ENCODE measurements at places on chromosomes 12 and 14.

GRCh38 chr14:24428628-24429394 is 657 bp downstream of the CBLN3 start:
- DNase-seq = peak; percentile 30

DNA sequence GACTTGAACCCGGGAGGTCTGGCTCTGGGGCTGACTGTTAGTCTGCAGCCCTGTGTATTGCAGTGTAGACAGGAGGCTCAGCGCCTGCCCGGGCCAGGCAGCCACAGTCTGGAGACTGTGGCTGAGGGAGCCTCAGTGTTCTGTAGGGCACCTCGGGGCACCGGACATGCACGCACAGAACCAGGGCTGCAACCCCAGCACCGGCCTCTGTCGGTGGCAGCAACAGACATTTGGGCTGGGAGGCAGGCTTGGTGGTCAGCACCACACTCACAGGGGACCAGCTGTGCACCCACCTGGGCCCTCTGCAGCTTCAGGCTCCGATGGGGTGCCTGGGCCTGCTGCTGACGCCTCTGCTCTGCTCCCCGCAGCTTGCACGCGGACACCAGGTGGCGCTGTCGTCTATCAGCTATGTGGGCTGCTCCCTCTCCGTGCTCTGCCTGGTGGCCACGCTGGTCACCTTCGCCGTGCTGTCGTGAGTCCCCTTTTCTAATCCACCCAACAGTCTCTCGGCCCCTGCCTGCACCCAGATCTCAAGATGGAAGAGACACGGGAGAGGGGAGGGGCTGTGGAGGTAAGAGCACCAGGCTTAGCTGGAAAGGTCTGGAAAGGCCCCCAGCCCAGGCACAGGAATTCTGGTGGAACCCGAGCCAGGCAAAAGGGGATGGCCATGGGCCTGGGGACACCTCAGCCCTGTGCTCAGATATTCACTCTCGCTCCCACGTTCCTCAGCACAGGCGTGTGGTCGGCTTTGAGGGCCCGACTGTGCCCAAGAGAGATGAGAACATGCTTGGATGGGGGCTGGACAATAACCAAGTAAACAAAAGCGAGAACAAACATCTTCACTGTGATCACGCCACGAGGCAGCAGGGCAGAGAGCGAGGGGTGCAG is 151.0 kb downstream of the ADGRD1 start:
- peak; percentile 87 for DNase-seq

GRCh38 chr12:68905733-68906132 is 27.2 kb downstream of the CPM start:
- no peak for DNase-seq

GRCh38 chr12:20205854-20206253 is 162.5 kb upstream of the PDE3A start:
- DNase-seq = no peak

GRCh38 chr12:1912580-1913376 is 5.7 kb downstream of the CACNA2D4 start:
- peak; percentile 5 for DNase-seq

DNA sequence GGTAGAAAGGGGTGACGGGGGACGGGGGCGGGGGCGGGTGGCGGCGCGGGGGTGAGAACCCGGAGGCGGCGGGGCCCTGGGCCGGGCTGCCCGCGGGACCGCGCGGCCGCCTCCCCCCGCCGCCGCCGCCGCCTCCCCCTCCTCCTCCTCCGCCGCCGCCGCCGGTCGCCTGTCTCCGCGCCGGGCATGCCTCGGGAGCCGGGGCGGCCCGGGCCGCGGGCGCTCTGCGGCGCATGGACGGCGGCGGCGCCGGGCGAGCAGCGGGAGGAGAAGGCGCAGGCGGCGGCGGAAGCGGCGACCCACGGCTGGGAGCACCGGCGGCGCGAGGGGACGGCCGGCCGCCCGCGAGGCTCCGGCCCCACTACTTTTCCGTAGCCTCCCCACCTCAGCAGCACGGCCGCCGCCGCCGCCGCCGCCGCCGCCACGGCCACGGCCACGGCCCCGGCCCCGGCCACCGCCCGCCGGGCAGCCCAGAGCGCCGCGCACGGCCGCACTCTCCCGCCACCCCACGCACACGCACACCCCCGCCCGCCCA is at the start of gene NPAS3:
NPAS3 (plus strand) TSS at position 161 of the 535 bp plus-strand sequence.
- DNase-seq = peak; percentile 59

DNA sequence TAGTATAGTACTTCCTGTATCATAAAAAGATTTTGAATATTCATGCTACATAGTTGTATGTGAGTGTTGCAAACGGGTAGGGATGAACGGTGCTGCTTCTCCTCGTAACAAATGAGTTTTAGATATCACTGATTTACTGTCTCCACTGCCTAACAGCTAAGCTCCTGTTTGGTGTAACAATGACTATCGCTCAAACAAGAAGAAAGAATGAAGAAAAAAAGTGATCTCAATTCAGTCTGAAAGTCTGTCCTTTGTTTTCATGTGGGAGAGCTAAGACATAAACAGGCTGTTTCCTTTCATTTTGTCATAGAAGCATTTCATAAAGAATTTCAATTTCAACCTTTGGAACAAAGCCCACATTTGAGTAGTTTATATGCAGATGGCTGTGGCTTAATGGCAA is 26.1 kb upstream of the RTRAF start:
- no peak for DNase-seq

GRCh38 chr12:31008961-31009840 is 64.5 kb upstream of the DDX11 start:
- no peak for DNase-seq

GRCh38 chr12:39443929-39444209 is 949 bp upstream of the KIF21A start:
- DNase-seq = no peak

DNA sequence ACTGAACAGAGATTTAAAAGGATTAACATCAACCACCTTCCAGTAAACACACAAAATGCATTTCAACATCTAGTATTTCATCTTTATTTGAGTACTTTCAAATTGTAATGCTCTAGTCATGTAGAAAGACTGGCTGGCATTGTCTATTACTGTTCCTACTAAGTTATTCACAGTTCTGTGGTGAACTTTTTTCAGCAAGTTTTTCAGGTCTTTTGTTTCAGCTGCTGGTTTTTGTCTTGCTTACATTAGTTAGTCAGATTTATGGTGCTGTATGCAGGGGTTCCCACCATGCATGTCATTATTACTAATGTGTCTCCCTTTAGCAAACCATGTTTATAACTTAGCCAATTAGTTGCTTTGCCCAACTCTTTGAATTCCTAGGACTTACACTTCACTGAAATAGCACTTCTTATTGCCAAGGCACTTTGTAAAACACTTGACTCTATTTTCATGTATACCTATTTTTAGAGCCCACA is 253.4 kb upstream of the KITLG start:
- no peak for DNase-seq

- no peak for DNase-seq
These were observed 2.8 kb downstream of the MBIP start for GRCh38 chr14:36317650-36318049.

- no peak for DNase-seq
These were observed 14.2 kb downstream of the HMGA2 start for GRCh38 chr12:65838330-65838976.

DNA sequence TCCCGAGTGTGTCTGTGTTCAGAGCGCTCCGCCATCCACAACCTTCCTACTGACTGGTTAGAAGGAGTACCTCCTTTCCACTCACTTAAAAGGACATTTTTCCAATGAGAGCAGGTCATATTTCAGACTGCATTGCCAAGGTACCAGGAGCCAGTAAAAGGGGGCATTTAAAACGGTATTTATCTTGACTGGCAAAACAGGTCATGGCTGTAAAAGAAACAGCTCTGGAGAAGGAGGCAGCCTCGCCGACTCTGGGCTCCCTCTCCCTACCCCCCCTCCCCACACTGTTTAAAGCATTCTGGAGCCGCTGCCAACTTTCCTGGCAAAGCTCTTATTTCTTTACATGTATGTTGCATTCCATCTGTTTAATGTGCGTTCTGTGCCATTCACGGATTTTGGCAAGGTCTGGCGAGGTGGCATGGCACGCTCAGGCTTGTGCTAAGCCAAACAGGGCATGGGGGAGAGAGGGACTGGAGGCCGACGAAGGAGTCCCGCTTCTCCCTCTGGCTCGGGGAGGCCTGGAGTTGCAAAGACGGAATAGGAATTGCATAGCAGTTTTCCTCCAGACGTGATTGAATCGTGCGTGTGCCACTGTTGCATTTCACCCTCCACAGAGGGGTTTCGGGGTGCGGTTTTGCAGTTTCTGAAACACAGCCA is 41.2 kb upstream of the MED13L start:
- DNase-seq = peak; percentile 83

GRCh38 chr12:106189341-106189740 is 50.6 kb upstream of the NUAK1 start:
- DNase-seq = no peak

DNA sequence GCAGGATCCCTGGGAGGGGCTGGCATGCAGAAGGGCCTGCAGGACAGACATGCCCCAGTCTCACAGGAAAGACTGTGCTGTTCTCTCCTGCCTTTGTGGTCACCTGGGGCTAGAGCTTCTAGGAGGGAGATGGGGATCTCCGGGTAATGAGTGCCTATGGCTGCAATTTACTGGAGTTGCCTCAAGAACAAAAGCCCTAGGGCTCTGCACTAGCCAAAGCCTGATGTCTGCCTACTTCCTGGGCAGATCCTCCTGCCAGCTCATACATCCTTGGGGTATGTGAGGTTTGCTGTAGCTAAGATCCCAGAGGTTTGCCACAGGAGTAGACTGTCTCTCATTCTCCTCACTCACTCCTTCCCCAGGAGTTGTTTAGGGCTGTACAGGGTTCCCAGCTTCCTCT is 106.9 kb upstream of the PPFIA2 start:
- DNase-seq = no peak

- no peak for DNase-seq
These were observed 92.9 kb upstream of the DIO2 start for GRCh38 chr14:80304125-80304766.

- DNase-seq = no peak
These were observed 7.6 kb downstream of the BAZ2A start for GRCh38 chr12:56622535-56622934.

DNA sequence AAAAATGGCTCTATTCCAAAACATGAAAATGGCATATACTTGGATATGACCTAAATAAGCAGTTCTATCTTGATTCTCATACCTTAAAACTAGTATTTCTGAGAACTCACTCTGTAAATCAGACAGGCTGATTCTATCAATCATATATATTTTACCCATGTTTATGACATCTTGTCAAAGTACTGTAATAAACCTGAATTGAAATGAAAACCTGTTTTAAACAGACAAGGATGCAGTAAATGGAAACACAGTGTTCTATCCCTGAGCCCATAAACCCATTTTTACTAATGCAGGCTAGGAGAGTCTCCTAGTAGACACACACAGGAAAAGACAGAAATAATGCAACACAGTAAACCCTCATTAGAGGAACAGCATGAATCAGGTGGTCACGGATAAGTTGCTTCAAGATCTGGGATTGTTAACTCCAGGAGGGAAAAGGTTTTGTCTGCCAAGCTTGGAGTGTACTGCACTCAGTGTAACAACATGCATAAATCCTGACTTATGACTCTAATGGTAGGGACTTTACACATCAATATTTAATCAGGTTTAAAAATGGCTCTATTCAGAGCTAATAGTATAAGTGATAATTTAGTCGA is 93.6 kb upstream of the CPNE8 start:
- DNase-seq = no peak

- DNase-seq = no peak
These were observed 75.8 kb upstream of the GALNT9 start for GRCh38 chr12:132404951-132405741.

DNA sequence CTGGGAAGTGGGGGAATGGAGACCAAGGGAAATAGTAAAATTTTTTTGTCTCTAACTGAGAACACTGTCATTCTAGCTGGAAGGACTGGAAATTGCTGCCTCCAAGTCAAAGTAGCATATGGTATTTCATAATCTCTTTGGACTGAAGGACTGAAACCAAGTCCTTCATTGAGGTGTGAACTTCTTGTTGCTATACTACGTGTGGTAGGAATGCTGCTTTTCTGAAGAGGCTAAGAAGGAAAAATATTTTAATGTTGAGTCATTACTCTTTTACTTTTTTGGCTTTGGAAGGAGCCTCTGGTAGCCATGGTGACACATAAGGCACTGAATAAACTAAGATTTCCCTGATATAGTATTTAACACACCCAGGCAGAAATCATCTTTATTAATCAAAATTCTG is 465.4 kb downstream of the NPAS3 start:
- DNase-seq = no peak

DNA sequence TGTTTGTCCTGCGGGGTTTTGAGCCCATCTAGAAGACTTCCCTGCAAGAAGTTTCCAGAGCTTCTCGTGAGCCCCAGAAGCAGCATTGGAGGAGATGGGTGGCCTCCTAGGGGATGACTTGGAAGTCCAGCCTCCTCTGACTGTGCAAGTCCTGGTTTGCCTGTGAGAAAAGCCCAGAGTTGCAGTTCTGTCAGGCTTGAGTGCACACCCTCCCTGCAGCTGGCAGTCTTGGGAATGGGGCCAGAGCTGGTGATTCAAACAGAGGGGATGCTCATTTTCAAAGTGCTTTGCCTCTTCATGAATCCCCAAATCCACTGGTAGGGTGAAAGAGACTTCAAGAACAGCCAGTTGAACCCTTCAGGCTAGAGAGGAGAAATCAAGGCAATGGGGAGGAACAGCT is 3.9 kb upstream of the PPP1R1A start:
- no peak for DNase-seq

DNA sequence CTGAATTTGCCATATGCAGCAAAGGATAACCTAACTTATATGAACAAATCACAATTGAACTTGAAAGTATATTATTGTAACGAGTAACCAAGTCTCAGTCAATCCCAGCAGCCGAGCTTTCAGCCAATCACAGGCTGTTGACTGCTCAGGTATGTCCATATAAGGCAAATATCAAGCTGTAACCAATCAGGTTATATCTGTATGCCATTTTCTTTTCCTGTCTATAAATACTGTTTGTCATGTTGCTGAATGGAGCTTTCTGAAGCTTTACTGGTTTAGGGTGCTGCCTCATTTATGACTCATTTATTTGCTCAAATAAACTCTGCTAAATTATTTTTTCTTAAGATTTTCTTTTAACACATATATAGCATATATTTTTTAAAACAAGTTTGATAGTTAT is 1059.5 kb downstream of the GALC start:
- no peak for DNase-seq

- no peak for DNase-seq
These were observed 403.1 kb downstream of the BCL11B start for GRCh38 chr14:98868866-98869265.

GRCh38 chr14:104230119-104230815 is 91.9 kb downstream of the KIF26A start:
- no peak for DNase-seq
